Activated CD8-positive, alpha-beta memory T cell treated with anti-CD3 and anti-CD28 coated beads, Interleukin-2, amount 10 ng/mL, durations not matched to agents 7 days and 5 days (primary cell): ENCODE measurements at places on chromosomes 2 and 18. TPM values are rescaled to one million over a fixed set of nuclear protein-coding genes. Genes with fewer than 3 reads are reported as not detected.

DNA sequence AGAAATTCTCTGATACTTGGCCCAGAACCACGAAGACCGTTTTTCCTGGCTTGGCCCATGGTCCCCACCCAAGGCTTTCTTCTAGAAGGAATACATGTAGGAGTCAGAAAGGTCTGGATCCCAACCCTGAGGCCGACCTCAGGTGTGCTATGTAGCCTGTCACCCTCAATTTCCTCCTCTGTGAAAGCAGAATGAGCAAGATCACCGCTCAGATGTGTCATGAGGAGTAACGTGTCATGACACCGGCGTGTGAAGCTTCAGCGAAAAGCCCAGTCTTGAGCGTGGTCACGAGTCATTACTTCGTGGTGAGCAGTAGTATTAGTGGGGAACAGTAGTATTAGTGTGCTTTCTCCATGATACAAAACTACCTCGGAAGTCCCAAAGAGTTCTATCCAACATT is 103.4 kb downstream of the ALPK2 start:
- DNase-seq = no peak

DNA sequence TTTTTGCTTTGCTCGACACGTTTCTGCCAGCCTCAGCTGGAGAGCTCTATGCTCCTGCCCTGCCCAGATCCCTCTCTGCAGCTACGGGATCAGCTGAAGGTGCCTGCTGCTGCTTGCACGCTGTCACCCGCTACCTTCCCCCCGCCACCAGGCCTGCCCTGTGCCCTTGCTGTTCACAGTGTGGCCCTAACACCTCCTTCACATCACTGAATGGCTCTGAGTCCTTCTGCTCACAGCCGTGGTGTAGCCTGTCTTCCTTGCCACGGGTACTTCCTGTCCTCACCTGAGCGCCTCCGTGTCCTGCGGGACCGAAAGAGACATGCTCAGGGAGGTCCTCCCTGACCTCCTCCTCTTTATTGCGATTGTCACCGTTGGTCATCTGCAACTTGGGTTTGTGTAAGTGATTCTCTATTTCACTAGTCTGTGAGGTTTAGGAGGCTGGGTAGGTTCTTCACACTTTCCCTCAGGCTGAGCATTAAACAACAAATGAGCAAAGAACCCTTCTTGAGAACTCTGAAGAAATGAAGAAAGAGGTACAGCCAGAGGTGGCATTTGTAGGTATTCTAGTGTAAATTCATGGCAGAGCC is 127.5 kb downstream of the NCK2 start:
- peak; percentile 57 for DNase-seq

DNA sequence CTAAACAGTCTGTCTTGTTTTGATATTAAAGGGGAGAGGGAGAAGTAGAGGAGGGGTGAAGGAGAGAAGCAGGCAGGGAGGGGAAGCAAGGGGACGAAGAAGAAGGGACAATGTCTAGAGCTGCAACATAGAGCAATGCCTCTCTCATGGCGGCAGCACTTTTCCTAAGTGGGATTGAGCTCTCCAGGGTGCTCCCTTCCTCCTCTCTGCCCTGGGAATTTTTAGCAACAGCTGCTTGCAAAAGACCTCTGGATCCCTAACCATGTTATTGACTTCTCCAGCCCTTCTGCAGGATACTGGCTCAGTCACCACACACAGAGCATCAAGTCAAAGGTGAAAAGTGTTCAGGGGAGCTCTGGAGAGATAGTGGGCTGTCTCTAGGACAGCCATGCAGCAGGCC is 734.9 kb downstream of the EPHA4 start:
- DNase-seq = no peak

DNA sequence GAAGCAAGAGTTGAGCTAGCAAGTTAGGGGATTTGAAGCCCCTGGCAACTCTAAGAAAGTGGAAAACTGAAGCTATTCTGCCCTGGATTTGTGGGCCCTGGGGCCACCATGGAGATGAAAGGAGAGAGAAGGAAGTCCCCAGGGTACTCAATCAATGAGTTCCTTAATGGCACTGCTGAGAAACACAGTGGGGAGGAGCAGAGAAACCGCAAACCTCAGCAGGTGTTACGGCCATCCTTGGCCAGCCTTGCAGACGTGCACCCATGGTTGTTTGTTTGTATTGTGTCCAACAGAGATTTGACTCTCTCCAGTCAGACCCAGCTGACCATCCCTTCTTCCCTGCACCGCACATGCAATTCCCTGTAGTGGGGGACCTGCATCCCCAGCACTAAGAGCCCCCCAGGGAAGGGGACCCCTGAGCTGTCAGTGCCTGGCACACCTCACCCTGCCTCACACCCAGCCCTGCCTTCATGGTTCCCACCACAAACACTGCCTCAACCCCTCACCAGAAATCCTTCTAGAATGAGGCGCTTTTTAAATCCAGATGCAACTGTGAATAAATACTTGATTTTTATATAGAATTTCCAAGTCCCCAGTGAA is 255.3 kb downstream of the SH3BP4 start:
- DNase-seq = no peak

DNA sequence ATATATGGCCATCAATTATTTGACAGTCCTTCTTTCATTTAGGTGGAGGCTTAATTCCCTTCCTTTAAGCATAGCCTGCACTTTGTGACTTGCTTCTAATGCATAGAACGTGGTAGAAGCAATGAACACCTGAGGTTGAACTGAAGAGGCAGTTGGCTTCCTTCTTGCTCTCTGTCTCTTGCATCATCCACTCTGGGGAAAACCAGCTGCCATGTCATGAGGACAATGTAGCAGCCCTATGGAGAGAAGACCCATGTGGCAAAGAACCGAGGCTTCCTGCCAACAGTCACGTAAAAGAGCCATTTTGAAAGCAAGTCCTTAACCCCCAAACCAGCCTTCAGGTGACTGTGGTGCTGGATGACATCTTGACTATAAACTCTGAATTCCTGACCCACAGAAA is 46.8 kb downstream of the ATOH8 start:
- no peak for DNase-seq

DNA sequence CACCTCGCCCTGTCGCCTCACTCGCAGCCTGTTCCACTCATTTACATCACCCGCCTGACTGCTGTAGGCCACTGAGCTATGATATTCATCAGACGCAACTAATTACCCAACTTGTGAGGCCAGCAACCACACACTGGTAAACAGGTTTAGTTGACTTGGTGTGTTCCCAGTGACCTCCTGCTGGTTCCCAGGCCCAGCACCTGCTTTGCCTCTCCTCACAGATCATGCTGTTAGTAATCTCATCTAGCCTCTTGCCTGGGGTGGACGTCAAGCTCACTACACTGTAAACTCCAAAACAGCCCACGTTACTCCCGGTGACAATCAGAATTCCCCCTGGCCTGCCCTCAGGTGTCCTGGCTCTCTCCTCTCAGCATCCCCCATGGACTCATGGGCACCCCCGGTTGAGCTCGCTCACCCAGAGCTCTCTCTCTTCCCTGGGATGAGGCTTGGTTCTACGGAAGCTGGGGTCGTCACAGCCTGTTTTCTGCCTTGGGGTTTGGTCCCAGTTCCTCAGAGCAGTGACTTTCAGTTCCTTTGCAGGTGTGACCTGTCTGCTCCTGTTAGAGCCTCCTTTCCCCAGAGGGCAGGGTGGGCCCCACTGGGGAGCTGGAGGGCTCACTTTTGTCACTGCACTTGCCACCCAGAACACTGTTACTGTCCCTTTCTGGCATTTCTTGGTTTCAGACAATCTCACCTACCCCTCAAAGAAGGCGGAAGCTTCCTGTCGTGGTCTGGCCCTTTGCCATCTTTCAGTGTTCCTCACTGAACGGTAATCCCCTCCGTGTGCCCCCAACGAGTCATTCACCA is 40.3 kb downstream of the INPP5D start:
- DNase-seq = peak; percentile 83

DNA sequence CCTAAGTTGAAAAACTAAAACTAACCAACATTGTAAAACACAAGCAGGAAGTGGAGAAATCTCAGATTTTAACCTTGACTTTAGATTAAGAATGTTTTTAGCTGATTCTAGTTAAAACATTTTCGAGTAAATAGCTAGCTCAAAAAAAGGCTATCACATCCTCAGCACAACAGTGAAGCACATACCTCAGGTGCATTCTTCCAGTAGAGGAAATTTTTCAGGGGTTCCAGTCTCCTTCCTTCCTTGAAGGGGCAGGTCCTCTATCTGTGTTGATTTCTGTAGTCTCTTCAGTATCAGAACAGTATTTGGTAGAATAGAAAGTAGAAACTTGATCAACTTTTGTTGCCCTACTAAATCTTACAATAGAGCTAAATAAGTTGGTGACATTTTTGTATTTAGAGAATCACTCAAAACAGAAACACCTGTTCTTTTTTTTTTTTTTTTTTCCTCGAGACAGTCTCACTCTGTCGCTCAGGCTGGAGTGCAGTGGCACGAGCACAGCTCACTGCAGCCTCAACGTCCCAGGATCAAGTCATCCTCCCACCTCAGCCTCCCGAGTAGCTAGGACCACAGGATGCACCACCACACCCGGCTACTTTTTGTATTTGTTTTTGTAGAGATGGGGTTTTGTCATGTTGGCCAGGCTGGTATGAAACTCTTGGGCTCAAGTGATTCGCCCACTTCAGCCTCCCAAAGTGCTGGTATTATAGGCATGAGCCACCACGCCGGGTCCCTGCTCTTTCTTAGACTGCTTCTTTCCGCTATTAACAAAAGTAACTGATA is 6.9 kb upstream of the GPR155 start:
- peak; percentile 46 for DNase-seq

DNA sequence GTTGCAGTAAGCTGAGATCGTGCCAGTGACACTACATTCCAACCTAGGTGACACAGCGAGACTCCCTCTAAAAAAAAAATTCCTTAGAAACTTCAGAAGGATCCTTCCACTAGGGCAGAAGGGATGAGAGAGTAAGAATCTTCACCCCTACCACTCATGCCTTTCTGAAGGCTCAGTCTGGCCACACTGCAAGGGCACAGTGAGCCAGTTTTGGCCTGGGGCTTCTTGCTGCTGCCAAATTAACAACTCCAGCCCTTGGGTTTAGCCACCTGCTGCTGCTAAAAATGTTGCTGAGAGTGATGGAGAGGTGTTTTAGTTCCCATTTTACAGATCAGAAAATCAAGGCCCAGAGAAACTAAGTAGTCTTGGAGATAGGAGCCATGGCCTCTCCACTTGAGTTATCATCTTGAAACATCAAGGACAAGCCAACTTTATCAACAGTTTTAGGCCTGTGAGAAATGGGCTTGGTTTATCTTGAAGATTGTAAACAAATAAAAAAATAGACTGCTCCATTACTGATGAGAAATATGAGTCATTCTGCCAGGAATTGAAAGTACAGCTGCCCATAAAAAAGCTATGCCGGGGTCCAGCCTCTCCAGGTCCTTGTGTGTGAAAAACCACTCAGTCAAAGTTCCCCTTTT is 31.9 kb upstream of the CASP8 start:
- no peak for DNase-seq

GRCh38 chr2:685421-685820 is 8.2 kb upstream of the TMEM18 start:
- no peak for DNase-seq

GRCh38 chr2:64612575-64613195 is 41.0 kb downstream of the SERTAD2 start:
- no peak for DNase-seq

DNA sequence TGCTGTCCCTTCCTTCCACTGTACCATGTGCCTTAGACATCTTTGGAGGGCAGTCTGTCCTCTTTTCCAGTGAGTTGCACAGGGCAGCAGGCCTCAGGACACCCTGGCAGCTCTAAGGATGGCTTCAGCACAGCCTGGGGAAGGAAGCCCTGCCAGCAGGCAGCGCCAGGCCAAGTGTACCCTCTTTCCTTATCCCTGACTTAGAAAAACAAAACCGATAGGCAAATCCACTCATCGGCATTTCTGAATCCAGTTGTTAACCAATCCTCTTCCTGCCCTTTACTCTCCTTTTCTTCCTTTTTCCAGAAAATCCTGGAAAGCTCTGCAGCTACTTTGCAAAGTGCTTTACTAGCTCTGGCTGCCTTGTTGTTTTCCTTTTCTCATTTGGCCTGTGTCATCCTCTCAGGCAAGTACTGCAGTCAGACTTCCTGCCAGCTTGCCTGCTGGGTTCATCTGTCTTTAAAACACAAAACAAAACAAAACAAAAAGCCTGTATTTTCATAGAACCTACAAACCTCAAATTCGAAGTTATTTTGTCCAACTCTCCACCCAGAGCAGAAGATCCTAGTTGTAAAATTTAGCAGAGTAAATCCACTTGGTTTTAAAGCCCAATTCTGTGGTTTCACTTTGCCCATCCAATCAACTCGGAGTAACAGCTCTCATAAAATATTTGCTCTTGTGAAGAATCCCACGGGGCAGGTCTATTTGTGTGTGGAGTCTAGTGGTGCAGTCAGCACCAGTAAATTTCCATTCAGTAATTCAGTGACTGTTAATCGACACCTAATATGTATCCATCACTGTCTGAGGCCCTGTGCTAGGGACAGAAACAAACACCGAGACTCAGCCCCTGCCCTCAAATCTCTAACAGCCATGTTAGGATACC is 45.2 kb downstream of the PCBP1 start:
- peak; percentile 68 for DNase-seq

DNA sequence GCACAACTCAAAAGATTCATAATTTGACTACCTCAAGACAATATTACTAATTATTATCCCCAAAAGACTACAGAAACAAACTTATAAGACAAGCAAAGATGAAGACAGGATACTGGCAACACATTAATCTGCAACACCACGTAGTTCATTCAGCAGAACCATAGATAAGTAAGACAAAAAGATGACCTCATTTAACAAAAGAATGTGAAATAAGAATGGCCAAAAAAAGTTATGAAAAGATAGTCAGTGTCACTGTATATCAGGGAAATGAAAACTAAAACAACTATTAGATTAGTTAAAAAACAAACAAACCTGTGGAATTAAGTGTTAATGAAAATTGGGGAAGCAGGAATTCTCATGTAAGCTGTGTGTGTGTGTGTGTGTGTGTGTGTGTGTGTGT is 19.4 kb downstream of the PSMD14 start:
- DNase-seq = no peak

- DNase-seq = no peak
Measured at GRCh38 chr2:29224693-29225551, 109.7 kb downstream of the CLIP4 start.

DNA sequence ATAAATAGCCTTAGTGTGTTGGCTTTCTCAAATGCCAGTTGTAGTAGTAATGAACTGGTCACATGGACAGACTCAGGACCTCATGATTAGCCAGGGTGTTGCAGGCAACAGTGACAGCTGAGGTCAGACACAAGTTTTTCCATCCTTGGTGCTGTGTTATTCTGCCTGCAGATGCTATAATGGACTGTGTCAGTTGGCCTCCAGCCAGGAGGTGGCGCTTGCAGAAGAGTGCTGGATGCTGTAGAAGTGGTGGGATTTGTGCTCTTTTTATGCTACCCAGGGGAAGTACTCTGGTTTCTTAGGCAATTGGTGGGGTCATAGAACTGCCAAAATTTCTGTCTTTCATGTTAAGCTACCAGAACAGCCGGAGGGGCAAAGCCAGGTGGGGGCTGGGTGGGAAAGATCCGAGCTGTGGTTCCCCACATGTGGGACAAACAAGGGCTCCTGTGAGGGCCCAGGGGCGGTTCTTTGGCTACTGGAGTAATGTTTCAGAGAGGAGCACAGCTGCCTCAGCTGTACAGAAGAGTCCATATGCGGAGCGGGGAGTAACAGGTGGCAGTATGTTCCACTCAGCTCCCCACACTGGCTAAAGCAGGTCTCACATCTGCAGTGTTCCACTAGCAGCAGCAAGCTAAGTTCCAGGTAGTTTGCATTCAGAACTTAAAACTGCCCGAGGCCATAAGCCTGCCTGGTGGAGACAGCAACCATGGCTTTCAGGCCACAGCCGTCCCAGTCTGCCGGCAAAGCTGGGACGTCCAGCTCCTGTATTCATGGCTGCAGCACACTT is 104.4 kb downstream of the GULP1 start:
- DNase-seq = no peak

The CCDC141 gene
- total RNA-seq = 8.8 TPM

The ANKRD30B gene
- not detected for total RNA-seq

The FOXI3 gene
- not detected for total RNA-seq

The POTEC gene
- not detected for total RNA-seq

The C2orf78 gene
- total RNA-seq = not detected
